ENCODE measurements at places on chromosomes 16 and 17. TPM values are rescaled to one million over a fixed set of nuclear protein-coding genes. Genes with fewer than 3 reads are reported as not detected.
A peak's percentile ranks its signal among the peaks of the same experiment; 100 is the strongest.

- H3K4me3 ChIP-seq: no peak overlapping the region
- no peak for DNase-seq
- H3K27ac ChIP-seq: no peak overlapping the region
- peaks cover 2% of the 10 kb centered on the region for H3K4me1 ChIP-seq
Observed at GRCh38 chr17:72219137-72219823, 98.5 kb downstream of the SOX9 start.

- H3K27ac ChIP-seq: no peak overlapping the region
- DNase-seq: no peak
- H3K36me3 ChIP-seq: peaks cover 12% of the 10 kb centered on the region
Observed at GRCh38 chr16:27754788-27755690, 205.1 kb downstream of the KATNIP start.

DNA sequence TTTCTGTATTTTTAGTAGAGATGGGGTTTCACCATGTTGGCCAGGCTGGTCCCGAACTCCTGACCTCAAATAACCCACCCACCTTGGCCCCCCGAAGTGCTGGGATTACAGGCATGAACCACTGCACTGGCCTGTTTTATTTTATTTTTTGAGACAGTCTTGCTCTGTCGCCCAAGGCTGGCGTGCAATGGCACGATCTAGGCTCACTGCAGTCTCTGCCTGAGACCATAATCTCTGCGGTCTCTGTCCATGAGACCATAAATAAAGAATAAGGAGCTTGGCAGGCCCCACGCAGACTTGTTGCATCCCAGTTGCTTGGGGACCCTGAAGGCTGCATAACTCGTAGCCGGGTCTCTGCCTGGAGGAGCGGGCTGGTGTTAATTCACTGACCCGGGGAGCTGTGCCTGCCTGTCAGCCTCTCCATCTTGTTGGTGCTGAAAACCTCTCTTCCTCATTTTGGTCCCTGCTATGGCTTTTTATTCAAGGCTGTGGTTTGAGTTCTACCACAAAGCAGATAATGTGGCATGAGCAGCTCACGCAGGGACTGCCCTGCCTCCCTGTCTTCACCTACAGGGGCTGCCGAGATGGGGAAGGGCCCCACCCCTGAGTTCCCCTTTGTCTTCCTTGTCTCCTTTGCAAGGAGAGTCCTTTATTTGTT is 82.1 kb downstream of the MSI2 start:
- H3K4me3 ChIP-seq: peak overlapping the region; percentile 61
- H3K4me1 ChIP-seq: peaks cover 35% of the 10 kb centered on the region
- DNase-seq: no peak
- H3K36me3 ChIP-seq: peaks cover 5% of the 10 kb centered on the region
- no peaks in the 10 kb centered on the region for H3K27me3 ChIP-seq

DNA sequence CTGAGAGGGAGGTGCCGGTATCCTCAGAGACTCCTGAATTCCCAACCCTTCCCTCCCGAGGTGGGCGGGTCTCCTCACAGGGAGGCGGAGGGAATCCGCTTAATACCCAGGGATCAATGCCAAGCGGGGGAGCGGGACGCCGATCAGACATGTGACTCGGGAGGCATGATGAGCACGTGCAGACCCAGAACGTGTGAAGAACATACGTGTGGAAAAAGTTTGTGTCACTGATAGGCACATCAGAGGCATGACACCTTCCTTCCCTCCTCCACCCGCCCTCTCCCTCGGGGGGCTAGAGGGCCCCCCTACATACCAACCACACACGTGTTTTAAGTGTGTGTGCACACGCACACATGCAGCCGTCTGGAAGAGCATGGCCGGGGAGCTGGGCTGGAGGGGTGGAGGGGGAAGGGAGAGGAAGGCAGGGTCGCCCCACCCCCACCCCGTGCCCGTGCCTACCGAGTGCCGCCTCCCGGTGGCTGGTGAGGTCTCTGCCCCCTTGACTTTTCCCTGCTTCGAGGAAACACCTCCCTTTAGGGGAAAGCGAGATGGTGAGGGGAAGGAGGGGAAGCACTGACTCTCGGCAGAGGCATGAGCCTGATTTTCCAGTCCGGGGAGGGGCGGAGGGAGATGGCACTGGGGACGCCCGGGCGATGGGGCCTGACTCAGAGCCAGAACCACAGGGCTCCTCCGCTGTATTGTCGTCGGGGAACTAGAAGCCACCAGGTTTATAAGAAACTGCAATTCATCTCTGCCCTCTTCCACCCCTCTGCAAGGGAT is 12.1 kb upstream of the TBX21 start:
- peak; percentile 42 for DNase-seq
- peak overlapping the region; percentile 49 for H3K27ac ChIP-seq
- peaks cover 45% of the 10 kb centered on the region for H3K4me1 ChIP-seq
- peak overlapping the region; percentile 70 for H3K4me3 ChIP-seq
- H3K27me3 ChIP-seq: peaks cover 12% of the 10 kb centered on the region
- no peaks in the 10 kb centered on the region for H3K36me3 ChIP-seq

Gene CRYBA1
- not detected for total RNA-seq

Gene TUBB3
- 0.52 TPM for total RNA-seq

DNA sequence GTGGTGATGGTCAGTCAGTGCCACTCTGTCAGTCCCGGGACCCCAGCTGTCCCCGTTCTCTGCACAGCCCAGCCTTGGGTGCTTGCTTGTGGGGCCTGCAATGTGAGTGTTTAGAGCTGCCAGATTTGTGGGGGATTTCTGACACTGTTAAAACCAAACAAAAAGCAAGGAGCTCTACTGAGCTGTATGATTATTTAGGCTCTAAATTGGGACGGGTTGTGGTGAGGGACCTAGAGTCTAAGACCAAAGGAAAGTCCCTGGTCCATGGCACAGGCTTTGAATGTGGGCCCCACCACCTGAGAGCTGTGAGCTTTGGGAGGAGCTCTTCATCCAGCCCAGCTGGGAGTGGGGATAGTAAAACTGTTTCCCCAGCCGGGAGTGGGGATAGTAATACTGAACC is 63.3 kb downstream of the KSR1 start:
- H3K27ac ChIP-seq: no peak overlapping the region
- peaks cover 34% of the 10 kb centered on the region for H3K4me1 ChIP-seq
- no peaks in the 10 kb centered on the region for H3K27me3 ChIP-seq
- H3K36me3 ChIP-seq: no peaks in the 10 kb centered on the region
- no peak overlapping the region for H3K4me3 ChIP-seq
- no peak for DNase-seq

- no peak for DNase-seq
- no peaks in the 10 kb centered on the region for H3K4me1 ChIP-seq
- peaks cover 16% of the 10 kb centered on the region for H3K27me3 ChIP-seq
- H3K4me3 ChIP-seq: no peak overlapping the region
- no peak overlapping the region for H3K27ac ChIP-seq
- H3K36me3 ChIP-seq: no peaks in the 10 kb centered on the region
Observed at GRCh38 chr16:55184052-55184451, 140.0 kb upstream of the IRX6 start.

- H3K4me1 ChIP-seq: peaks cover 43% of the 10 kb centered on the region
- no peak for DNase-seq
- H3K27ac ChIP-seq: peak overlapping the region; percentile 61
Observed at GRCh38 chr16:89426736-89427530, 63.4 kb downstream of the ANKRD11 start.

Gene FBXW10
- not detected for total RNA-seq

Gene CDRT4
- total RNA-seq: 8.3 TPM

Gene KRTAP1-5
- not detected for total RNA-seq

DNA sequence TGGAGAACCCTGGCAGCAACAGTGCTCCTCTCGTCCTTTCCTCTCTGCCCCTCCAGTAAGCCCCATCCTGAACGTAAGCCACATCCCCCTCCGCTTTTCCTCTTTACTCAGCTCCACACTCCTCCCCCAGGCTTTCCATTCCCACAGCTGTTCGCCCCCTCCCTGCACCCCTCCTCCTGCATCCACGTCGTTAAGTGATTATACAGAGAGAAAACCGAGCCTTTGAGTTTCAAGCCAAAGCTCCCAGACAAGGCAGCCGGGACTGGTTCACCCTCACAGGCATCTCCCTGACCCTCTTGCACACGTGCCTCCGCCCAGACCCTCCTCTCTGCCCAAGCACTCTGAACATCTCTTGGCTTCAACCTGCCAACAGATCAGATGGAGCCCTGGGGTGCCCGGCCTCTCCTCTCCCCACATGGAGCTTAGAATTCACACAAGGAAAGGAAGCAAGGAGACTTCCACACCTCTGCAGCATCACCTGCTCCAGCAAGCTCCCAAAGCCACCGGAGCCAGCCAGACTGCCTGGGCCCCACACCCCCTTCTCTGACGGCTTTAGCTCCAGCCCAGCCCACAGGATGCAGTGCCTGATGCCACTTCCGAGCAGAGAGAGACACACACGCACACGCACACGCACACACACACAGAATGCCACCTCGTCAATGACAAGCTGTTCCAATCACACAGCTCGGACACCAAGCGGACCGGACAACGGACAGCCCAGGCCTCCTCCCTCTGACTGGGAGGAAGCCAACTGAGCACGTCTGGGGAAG is 99.9 kb upstream of the CCL2 start:
- no peak for DNase-seq
- H3K27ac ChIP-seq: peak overlapping the region; percentile 6
- peaks cover 2% of the 10 kb centered on the region for H3K36me3 ChIP-seq
- no peak overlapping the region for H3K4me3 ChIP-seq

- no peak overlapping the region for H3K4me3 ChIP-seq
- peaks cover 2% of the 10 kb centered on the region for H3K36me3 ChIP-seq
- peaks cover 13% of the 10 kb centered on the region for H3K4me1 ChIP-seq
- peaks cover 7% of the 10 kb centered on the region for H3K27me3 ChIP-seq
- peak overlapping the region; percentile 60 for H3K27ac ChIP-seq
Observed at GRCh38 chr17:78272181-78272913, 40.9 kb downstream of the TMEM235 start.
